ENCODE measurements at places on chromosomes 3 and 15. TPM values are rescaled to one million over a fixed set of nuclear protein-coding genes. Genes with fewer than 3 reads are reported as not detected.

TMEM207 gene
- total RNA-seq: not detected

MCF2L2 gene
- total RNA-seq: 0.26 TPM

ALDH1L1 gene
- total RNA-seq: 17.1 TPM

MTFMT gene
- total RNA-seq: 26.2 TPM

TMPRSS7 gene
- total RNA-seq: not detected

DNA sequence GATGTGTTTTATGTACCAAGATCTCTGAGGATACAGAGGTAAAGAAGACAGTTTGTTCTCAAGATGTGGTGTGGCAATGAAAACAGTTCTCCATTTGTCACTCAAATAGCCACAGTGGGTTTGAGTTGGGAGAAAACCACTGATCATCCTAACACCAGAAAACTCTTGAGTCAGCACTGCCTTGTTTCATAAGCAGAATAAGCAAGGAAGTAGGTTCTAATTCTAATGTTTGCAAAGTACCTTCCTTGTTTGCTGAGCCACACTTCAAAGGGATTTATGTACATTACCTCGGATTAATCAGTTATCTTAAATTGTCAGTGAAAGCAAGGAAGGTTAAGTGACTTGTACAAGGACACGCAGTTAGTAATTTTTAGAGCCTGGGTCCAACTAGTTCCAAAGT, 107.8 kb upstream of the BOC start:
- no peak overlapping the region for H3K27ac ChIP-seq
- no peaks in the 10 kb centered on the region for H3K27me3 ChIP-seq
- no peak for DNase-seq
- peaks cover 5% of the 10 kb centered on the region for H3K4me1 ChIP-seq
- no peaks in the 10 kb centered on the region for H3K36me3 ChIP-seq

GRCh38 chr3:36695113-36695768, 69.1 kb downstream of the DCLK3 start:
- no peaks in the 10 kb centered on the region for H3K4me1 ChIP-seq
- H3K27ac ChIP-seq: no peak overlapping the region
- H3K27me3 ChIP-seq: no peaks in the 10 kb centered on the region
- no peaks in the 10 kb centered on the region for H3K36me3 ChIP-seq
- no peak for DNase-seq

DNA sequence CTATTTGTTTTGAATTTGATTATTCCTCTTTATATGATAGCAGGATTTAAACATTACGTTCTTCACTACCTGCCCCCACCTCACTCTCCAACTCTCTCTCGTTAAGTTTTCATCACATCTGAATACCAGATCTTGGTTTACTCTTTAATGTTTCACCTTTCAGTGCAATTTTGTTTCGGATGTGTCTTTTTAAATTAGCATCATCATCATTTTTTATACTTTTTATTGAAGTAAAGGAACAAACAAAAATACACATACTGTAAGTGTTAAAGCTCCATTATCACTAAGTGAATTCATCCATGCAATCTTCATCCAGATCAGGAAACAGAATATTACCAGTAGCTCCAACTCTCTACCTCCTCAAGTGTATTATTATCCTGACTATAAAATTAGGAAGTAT, 310.6 kb downstream of the C3orf38 start:
- no peak overlapping the region for H3K4me3 ChIP-seq
- no peaks in the 10 kb centered on the region for H3K36me3 ChIP-seq
- H3K27ac ChIP-seq: no peak overlapping the region

GRCh38 chr3:184045995-184046394, 6.9 kb upstream of the HTR3C start:
- H3K4me3 ChIP-seq: no peak overlapping the region
- H3K36me3 ChIP-seq: no peaks in the 10 kb centered on the region

GRCh38 chr3:143283432-143284128, 164.0 kb downstream of the CHST2 start:
- H3K27me3 ChIP-seq: no peaks in the 10 kb centered on the region
- no peaks in the 10 kb centered on the region for H3K36me3 ChIP-seq
- no peak for DNase-seq

DNA sequence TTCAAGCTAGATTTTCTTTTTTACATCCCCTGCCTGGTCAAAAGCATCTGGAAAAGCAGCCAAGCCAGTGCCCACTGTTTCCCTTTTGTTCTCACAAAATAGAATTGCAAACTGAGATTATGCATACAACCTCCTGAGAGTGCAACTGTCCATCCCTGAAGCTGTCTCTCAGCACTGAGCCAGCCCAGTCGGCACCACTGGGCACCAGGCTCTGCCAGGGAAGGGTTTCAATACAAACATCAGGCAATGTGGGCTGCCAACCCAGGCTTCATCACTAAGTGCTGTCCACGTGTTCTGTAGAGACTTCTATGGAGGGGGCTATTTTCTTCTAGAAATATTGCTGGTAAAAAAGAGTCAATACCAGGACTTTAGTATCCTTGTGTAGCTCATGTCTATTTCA, 356.3 kb upstream of the TBL1XR1 start:
- no peaks in the 10 kb centered on the region for H3K36me3 ChIP-seq
- H3K27me3 ChIP-seq: no peaks in the 10 kb centered on the region
- no peak overlapping the region for H3K4me3 ChIP-seq
- no peak overlapping the region for H3K27ac ChIP-seq

DNA sequence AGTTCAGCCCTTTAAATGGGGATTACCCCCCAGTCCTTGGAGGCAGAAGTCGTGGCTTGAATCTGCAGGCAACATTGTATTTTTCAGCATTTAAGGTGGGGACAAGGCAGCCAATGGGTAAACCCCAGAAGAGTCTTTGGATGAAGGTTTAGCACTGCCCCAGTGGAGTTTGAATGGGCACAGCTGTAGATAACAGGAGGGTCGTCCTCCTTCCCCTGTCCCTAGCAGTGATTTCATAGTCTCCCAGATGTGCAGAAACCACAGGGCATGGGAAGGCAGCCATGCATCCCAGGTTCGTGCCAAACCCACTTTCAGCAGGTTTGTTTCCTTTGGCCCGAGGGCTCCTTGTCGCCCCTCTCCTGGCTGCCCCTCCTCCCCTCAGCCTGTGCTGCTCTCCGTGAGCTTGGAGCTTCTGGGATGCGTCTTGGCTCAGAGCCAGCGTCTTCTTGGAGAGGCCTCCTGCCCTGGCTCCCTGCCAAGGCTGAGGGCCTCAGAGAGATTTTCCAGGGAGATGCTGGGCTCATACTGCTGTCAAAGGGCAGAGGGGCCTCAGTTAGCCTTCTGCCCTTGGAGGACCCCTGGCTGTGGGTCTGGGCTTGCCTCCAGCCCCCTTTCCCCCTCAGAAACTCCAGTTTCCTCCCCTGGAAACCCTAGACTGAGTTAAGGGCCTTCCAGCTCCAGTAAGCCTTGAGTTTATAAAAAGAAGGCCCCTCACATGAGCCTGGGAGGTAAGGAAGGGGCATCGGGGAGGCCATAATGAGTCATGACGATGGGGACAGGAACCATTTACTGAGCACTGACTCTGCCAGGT, 48.9 kb upstream of the POLG start:
- H3K27me3 ChIP-seq: no peaks in the 10 kb centered on the region
- DNase-seq: peak; percentile 86
- H3K4me3 ChIP-seq: no peak overlapping the region
- peak overlapping the region; percentile 23 for H3K27ac ChIP-seq
- H3K4me1 ChIP-seq: peaks cover 12% of the 10 kb centered on the region

DNA sequence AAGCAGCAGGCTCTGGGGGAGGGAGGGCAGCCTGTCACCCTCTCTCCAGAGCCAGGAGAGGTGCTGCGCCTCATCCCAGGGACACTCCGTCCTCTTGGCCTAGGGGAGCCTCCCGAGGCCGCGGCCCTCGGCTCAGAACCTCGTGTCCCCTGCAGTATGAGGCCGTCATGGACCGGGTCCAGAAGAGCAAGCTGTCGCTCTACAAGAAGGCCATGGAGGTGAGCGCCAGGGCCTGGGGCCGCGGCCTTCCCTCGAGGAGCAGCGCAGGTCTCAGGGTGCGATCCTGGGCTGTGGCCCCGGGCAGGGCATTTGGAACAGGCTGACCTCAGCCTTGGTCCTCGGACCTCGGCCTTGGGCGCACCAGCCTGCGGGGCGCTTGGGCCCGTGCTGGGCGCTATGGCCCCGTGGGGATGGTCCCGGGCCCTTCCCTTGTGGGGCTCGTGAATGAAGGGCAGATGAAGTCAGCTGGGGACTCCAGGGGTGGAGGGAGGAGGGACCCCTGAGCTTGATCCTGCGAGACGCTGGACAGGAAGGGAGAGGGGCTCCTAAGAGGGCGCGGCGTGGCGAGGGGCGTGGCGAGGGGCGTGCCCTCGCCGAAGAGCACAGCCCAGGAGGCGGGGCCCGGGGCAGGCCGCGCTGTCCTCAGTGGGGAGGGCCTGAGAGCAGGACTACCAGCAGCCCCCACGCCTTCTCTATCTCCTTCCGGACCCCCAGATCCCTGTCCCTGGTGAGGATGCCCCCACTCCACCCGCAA, 32.9 kb downstream of the PSTPIP1 start:
- H3K36me3 ChIP-seq: no peaks in the 10 kb centered on the region
- no peak overlapping the region for H3K4me3 ChIP-seq
- no peak overlapping the region for H3K27ac ChIP-seq
- no peaks in the 10 kb centered on the region for H3K27me3 ChIP-seq
- peaks cover 8% of the 10 kb centered on the region for H3K4me1 ChIP-seq

DNA sequence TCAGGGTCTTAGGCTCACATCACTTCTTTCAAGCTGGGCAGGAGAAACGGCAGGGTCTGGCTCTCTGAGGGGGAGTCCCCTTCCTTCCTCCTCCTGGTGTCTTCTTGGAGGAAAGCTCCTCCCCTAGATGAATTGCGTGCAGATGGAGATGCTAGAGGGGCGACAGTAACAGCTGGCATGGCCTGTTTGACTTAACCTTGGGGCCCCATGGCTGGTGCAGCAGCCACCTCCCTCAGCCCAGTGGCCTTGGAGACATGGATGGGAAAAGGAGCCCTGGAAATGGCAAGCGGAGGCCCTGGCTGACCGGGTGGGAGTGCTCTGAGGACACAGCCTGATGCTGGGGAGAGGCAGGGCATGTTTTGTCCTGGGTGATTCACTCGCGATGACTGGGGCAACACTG, 20.2 kb downstream of the PAK6 start:
- H3K27ac ChIP-seq: no peak overlapping the region
- no peak overlapping the region for H3K4me3 ChIP-seq
- peaks cover 1% of the 10 kb centered on the region for H3K4me1 ChIP-seq
- H3K36me3 ChIP-seq: no peaks in the 10 kb centered on the region
- H3K27me3 ChIP-seq: no peaks in the 10 kb centered on the region
- no peak for DNase-seq

DNA sequence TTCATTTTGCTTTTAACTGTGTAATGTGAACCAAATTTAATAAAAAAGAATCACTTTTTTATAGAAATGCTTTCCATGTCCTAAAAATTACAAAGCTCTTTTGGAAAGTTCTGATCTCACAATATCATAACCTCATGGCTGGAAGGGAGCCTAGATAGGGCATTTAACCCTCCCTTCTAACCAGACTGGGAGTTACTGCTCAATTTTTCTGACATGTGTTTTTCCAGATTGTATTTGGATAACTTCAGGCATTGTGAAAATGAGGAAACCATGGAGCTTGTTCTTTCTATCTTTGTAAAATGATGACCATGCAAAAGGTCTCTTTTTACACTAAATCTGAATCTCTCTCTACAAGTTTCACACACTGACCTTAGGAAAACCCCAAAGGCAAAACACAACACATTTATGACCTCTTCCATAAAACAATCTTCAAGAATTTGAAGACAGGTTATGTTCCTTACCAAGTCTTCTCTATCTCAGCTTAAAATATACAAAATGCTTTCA, 508.8 kb downstream of the DIPK2A start:
- no peak overlapping the region for H3K27ac ChIP-seq
- DNase-seq: no peak
- peaks cover 8% of the 10 kb centered on the region for H3K4me1 ChIP-seq
- H3K36me3 ChIP-seq: no peaks in the 10 kb centered on the region
- H3K27me3 ChIP-seq: no peaks in the 10 kb centered on the region

DNA sequence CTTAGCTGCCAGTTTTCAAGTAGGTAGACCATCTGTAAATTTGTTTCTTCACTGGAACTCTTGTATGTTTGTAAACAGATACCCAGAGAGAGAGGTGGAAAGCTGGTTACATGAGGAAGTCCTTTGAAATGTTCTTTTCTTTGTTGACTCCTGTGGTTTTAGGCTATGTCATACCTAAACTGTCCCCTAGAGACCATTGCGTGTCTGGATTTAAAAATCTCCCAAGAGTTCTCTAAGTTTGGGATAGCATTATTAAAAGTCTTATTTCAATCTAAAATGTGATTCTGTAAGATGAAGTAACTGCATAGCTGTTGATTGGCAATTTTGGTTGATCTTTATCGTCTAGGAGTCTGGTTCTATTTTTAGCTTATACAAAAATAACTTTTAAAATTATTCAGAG, 127.2 kb downstream of the GHSR start:
- no peak for DNase-seq
- no peaks in the 10 kb centered on the region for H3K27me3 ChIP-seq
- H3K36me3 ChIP-seq: no peaks in the 10 kb centered on the region
- H3K4me3 ChIP-seq: no peak overlapping the region
- H3K27ac ChIP-seq: no peak overlapping the region
- peaks cover 15% of the 10 kb centered on the region for H3K4me1 ChIP-seq

DNA sequence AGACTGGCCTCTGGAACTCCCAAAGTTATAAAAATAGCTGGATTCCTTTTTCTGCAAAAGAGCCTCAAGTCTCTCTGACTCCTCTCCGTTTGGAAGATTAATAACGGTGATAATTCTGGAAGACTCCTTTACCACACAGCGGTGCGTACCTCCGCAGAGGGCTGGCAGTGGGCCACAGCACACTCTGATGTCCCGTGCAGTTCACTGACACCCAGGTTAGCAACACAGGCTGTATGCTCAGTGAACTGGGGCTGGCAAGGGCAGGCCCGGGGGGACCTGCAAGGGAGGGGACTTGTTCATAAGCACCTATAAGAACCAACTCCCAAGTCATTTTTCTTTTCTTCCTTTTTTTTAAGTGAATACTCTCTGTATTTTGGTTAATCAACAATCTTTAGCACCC, 120.3 kb upstream of the TJP1 start:
- H3K36me3 ChIP-seq: no peaks in the 10 kb centered on the region
- DNase-seq: no peak
- H3K27ac ChIP-seq: no peak overlapping the region
- H3K27me3 ChIP-seq: no peaks in the 10 kb centered on the region
- H3K4me3 ChIP-seq: no peak overlapping the region

DNA sequence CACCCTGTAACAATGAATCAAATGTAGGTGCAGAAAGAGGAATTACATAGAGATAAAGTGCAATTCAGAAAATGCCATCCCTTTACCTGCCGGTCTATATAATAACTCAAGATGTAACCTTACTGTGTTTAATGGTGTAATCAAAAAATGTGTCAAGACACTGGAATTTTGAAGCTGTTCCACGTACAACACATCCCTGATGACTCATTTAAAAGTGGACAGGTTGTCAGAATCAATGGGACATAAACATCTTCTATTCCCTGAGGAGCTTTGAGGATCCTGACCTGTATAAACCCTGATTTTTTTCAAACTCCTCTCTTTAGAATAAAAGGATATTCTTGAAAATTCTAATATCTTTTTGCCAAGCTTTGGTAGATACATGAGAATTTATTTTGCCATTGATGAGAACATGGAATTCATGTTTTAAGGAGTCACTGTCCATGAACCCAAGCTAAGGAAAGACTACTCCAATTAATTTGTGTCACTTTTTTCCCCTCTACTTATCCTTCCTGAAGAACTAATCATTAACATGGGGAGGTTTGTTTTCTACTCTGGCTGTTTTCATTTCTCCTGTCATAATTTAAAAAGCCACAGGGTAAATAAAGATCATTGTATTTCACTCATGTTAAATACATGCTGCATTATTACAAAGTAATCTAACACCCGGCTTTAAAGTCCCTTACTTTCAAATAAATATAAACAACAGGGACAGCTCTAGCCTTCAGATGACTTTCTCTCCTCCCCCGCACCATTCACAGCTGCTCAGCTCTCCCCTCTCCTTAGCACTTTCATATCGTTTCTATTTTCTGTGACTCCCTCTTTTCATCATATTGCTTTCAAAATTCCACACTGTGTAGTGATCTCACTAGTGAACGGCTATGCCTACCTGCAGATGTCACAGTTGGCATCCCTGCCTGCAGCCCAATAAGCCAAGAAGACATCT, 138.3 kb downstream of the TAFA4 start:
- H3K4me1 ChIP-seq: no peaks in the 10 kb centered on the region
- no peak for DNase-seq
- H3K27ac ChIP-seq: no peak overlapping the region
